ENCODE measurements at places on chromosomes 2 and 18. TPM values are rescaled to one million over a fixed set of nuclear protein-coding genes. Genes with fewer than 3 reads are reported as not detected.

DNA sequence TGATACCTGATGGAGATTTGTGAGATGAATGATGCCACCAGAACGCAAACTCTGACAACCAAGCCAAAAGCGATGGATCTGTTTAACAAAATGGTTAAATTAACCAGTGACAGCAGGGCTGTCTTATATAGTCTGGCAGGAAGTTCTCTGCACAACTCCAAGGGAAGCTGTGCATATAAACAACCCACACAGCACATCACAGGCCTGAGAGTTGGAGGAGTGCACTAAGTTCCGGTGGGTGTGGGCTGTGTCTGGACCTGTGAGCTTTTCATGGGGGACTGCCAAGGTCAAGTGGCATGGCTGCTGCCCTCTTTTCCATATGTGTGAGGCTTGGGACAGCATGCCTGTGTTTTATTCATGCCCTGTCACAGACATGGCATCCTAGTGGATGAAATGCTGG is 414.6 kb upstream of the TRIB2 start:
- DNase-seq, result no peak

DNA sequence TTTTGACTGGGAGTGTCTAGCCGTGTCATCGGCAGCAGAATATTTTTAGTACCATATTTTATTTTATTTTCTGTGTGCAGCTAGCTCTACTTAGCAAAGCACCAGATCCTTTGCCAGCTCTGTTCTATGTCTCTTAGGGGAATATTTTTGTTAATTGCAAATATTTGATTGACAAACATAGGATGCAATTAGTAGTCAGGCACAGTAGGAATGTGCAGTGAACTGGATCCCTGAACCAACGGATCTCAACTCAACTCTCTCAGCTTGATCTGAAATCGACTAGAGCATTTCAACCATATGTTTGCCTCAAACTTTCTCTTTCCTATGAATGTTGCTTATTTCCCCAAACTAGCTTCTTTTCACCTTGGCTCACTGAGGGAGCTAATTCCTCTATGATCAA is 998.0 kb upstream of the FANCL start:
- no peak for DNase-seq

GRCh38 chr2:46187112-46187618 is 110.0 kb upstream of the EPAS1 start:
- peak; percentile 28 for DNase-seq

DNA sequence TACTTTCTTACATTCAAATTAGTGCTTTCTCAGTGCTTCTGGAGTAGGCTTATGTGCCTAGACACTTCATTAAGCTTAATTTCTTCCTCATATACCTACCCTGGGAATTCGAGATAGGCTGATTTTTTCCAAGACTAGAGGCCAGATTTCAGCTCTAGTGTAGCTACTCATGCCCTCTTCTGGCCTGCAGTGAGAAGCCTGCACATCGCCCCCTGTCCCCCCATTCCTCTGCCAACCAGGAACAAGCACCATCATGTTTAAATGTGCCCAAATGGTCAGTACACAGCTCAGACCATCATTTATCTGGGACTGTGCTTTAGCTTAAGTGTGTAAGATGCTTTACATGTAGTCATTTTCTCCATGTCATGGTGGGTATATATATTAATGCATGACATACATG is 1218.8 kb upstream of the LRRTM1 start:
- DNase-seq, result no peak

The VWC2L gene
- total RNA-seq, result not detected

The KCNJ13 gene
- not detected for total RNA-seq

The ACSL3 gene
- total RNA-seq, result 64.0 TPM

- DNase-seq, result no peak
Measured at GRCh38 chr2:206801418-206802189, 36.2 kb downstream of the FASTKD2 start.

All from activated naive CD8-positive, alpha-beta T cell treated with anti-CD3 and anti-CD28 coated beads for 36 hours (primary cell).